Foreskin melanocyte (primary cell): ENCODE measurements at places on chromosomes 13 and 19.

DNA sequence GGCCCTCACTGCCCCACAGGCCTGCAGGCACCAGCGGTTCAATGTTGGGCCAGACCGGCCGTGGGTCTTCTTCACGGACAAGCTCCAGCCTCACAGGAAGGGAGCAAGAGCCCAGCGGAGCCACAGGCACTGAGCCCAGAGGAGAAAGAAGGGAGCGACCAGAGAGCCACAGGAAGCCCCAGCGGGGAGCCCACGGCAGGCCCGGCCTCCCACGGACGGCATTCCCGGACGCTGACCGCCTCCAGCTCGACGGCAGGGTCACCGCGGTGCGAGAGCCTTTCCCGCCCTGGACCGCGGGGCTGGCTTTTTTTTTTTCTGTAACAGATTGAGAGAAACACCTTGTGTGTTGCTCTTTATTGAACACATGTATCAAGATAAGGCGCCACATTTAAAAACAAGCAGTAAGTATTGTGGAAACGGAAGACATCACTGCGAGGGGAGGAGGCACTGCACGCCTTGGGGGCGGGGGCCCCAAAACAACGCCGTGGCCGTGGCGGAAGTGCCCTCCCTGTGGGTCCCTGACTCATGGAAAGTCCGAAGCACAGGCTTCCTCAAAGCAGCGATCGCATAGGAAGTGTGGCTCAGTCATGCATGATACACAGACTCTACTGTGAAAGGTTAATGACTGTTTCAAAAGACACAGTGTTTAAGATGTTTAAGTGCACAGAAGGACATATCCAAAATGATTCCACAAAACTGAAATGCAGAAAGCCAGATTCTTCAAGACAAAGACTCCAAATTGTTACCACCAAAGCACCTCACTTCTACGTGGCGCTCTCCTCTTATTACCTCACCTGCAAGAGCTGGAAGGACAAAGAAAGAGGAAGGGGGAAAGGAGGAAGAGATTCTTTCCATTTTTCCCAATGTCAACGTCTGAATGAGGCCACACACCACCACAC lies 3.5 kb downstream of the RASA3 start:
- DNase-seq: peak; percentile 91

- peak; percentile 12 for DNase-seq
Observed at GRCh38 chr13:103140001-103140671, 73.9 kb upstream of the SLC10A2 start.

GRCh38 chr13:94254737-94255136 lies 224.7 kb downstream of the DCT start:
- DNase-seq: no peak

DNA sequence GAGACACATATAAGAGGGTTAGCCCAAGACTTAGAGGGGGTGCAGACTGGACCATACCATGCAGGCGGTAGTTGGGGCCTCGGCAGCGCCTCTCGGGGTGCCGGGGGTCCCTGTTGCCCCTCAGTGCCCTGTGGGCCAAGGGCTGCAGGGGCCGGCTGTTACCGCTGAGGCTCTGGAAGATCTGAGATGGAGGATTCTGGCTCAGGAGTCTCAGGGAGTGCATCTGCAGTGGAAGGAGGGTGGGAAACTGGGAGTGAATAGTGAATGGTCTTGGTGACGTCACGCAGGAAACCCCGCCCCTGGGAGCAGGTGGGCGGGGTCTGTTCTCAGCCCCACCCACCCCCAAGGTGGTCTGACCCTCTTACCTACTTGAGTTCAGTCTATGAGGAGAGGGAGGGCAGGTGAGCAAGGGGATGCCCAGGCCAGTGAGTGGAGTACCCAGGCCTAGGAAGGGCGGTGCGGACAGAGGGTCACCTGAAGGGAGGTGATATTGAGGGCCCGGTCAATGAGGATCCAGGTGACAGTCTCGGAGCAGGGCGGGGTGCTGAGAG lies 1.7 kb upstream of the DBP start:
- no peak for DNase-seq

DNA sequence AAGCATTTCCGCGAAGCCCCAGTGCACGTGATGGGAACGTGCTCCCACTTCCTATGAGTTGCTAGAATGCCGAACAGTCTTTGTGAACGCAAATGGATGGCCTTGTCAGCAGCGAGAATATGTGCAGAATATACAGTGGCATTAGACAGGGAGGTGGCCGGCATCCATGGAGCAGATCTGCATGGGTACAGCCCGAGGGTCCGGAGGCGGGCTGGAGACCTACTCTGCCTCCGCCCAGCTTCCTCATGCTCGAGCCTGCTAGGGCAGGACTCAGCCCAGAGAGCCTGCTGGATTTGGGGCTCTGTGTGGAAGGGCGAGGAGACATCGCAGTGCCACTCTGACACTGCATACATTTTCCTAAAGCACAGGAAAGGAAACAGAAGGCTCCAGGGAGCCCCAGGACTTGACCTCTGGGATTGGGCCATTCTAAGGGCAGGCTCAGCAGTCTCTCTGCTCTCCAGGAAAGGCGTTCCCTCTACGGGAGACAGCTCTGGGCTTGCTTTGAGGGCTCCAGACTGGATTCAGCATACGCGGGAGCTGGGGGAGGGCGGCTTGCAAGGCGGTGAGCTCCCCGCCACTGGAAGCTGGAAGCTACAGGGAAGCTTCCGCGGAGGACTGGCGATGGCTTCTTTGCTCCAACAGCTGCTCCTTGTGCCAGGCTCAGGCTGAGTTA lies 55.9 kb upstream of the UQCRFS1 start:
- DNase-seq: no peak
